ENCODE measurements at places on chromosomes 11 and 22.
A peak's percentile ranks its signal among the peaks of the same experiment; 100 is the strongest.

GRCh38 chr22:42754658-42755057 lies 34.0 kb upstream of the A4GALT start:
- DNase-seq: no peak

- no peak for DNase-seq
Observed at GRCh38 chr11:116989184-116989583, 109.0 kb downstream of the SIK3 start.

DNA sequence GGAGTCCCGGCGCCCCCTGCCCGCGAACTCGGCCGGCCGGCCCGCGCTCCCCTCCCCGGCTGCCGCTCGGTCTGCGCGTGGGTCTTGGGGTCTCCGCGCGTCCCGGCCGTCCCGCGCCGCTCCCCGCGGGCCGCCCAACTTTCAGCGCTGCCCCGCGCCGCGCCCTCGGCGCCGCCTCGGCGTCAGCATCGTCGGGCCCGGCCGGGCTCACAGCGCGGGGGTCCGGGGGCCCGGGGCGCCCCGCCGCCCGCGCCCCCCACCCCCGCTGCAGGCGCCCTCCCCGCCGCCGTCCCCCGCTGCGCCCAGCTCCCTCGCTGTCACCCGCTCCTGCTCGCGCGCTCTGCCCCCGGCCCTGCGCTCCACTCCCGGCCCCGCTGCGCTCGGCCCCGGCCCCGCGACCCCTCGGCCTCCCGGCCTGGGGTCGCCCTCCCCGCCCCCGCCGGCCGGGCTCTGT lies at the start of gene KCNJ4:
Gene KCNJ4, minus strand, starts transcription at position 124 of the 454 bp plus-strand sequence. CDS start 27,067 bp downstream, outside the sequence.
- no peak for DNase-seq

DNA sequence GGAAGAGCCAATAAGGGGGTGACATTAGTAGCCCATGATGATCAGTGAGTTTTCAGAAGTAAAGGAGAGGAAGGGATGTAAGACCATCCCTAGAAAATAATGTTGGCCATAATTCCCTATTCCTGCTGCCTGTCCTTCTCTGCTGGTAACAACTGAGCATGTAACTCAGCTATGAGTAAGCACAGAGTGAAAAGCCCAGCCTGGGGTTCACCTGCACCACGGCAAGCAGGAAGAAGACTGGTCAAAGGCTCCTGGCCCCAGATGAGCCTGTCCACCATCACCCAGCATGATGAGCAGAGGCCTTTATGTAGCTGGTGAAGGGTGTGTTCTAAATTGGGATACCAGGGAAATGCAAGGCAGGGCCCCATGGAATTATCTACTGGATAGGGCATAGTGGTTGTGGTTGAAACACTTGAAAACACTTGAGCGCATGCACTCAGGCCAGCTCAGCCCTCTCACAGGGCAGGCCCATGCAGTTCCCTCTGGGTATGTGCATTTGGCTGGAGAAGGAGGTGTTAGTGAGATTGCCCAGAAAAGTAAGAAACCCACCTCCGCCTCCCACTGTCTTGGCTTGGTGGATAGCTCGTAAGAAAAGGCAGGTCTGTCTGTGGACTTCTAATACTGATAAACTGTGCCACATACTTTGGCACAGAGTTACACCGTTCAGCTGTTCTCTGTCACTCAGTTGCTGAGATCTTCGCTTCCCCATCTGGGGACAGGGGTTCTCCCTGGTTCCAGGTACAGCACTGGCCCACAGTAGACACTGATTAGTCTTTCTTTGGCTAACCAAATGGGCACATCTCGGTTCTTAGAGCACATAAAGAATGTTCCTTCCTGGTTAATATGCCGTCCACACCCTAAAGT lies 86.8 kb downstream of the AMOTL1 start:
- no peak for DNase-seq

DNA sequence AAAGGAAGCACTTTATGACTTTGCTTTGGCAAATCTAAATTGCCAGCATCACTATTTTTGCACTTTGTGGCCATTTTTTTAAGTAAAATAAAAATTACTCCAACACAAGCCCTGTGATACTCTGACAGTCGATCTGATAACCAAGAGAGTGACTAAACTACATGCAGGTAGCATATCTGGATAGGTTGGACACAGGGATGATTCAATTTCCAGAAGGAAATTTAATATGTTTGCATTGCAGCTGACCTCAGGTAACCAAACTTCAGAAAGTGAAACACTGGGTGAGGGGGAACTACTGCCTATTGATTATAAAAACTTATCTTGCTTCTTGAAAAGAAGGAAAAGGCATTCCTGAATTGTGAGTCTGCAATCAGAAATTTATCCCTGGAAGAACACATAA lies 13.9 kb downstream of the OR5B3 start:
- DNase-seq: no peak

GRCh38 chr11:832529-833113 lies at the start of gene CD151:
Gene CD151 (plus strand): TSS chr11:832952. CDS start chr11:836070, 3,118 bp downstream.
- DNase-seq: peak; percentile 32

DNA sequence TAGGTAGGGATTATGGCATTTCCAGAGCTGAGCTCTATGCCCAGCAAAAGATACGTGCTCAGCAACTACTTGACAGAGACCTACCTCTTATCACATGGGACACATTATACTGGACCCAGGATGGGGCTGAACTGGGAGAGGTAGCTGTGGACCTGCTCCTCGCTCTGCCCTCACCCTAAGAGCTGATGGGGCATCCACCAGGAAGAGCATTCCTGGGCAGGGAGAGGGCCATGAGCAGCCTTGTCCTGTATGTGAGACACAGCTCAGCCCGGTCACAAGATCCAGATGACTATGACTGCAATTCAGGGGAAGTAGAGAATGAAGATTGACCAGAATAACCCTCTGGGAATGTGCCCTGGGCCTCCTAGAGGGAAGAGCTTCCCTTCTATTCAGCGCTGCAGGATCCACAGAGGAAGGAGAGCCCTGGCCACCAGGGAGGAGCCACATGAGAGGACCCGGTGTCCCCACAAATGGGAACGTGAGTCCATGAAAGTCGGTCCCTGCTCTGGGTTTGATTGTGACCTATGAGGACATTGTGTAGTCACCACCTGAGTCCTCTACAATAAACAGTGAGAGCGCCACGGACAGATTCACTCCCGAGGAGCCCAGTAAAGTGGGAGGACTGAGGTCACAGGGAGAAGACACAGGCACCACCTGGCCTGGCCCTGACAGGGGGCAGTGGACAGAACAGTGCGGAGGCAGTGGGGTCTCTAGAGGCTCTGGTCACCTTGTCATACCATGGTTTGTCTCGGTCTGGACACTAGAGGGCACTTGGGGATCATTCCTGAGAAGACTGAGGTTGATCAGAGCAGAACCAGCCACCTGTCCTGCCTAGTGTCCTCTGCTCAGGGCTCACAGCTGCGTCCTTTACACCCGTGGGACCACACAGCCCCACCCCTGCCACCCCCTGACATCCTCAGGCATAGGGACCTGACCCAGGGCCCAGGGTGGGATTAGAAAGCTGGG lies 99.5 kb downstream of the ZNF280B start:
- DNase-seq: no peak

DNA sequence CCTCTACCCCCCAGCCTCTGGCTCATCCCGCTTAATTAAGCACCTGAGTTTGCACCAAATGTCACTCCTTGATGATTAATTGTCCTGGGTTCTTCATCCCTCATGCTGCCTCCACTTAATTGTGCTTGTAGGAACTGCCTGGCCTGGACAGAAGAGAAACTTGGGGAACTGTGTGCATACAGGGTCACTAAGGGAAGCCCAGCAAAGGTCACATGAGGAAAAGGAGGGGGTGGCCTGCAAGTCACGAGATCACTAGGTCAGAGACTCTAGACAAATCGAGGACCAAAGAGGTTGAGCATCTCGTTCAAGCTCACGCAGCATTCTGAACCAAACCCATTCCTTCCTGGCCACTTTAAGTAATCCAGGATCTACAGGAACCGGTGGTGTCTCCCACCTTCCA lies 75.8 kb downstream of the PDE2A start:
- DNase-seq: no peak

- no peak for DNase-seq
Observed at GRCh38 chr11:70473186-70473872, 75.0 kb downstream of the CTTN start.

- DNase-seq: no peak
Observed at GRCh38 chr22:20408891-20409290, 14.9 kb downstream of the ZNF74 start.

DNA sequence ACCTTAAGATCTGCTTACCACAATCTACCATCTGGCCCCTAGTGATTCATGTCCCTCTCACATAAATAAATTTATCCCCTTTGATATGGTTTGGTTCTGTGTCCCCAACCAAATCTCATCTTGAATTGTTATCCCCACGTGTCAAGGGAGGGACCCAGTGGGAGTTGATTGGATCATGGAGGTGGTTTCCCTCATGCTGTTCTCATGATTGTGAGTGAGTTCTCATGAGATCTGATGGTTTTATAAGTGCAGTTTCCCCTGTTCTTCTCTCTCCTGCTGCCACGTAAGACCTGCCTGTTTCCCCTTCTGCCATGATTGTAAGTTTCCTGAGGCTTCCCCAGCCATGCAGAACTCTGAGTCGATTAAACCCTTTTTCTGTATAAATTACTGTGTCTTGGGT lies 37.2 kb downstream of the OR2AG2 start:
- DNase-seq: no peak

DNA sequence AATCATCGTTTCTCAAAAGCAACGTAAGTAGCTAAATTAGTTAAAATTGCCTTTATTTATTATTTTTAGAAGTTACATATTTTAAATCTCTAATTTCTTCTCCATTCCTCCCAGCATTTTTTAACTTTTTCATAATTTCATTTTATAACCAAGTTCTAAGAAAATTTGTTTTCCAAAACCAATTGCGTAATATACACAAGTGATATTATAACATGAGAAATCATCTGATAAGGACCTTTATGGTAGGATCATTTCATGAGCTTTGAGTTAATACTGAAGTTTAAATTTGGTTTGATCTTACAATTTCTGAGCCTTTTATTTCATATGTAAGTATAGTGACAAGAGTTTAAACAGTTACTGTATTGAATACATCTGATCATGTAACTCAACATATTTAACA lies 27.7 kb upstream of the CARD18 start:
- no peak for DNase-seq

- DNase-seq: no peak
Observed at GRCh38 chr22:49694462-49695260, 133.0 kb downstream of the BRD1 start.

DNA sequence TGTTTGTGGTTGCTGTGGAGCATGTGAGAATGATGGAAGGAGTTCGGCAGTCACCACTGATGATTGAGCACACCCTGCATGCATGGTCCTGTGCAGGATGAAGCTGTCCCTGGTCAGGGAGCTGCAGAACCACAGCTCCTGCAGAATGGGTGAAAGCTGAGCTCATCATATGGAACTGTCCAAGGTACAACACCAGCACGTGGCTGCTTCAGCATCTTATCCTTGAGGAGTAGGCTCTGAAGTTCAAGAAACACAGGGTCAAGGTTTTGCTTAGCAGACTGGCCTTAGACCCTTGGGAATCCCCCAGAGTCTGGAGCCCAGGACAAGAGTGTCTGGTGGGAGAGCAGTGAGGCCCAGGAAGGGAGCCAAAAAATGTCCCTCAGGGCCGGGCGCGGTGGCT lies 182.4 kb upstream of the LARGE1 start:
- no peak for DNase-seq

GRCh38 chr11:114559425-114560310 lies at the start of gene NXPE1:
Gene NXPE1 (minus strand): TSS chr11:114559881. CDS start chr11:114551201, 8,680 bp downstream.
- DNase-seq: no peak

GRCh38 chr11:67436459-67437081 lies 912 bp downstream of the PTPRCAP start:
- peak; percentile 44 for DNase-seq

DNA sequence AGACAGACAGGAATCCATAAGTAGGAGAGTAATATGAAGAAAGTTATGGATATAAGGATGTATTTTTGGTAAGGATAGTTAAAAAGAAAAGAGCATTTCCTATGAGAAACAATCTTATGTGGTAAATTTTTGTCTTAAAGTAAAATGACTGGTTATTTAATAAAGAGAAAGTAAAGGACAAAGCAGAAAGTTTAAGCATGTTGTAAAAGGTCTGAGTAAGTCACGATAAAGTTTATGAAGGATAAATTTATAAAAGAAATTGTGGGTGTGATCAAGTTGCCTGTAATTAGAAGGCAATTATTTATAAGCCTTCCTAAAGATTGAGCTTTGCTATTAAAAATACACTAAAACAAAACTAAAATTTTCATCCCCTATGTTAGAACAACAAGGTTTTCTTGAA lies 314.7 kb upstream of the SYN3 start:
- no peak for DNase-seq

DNA sequence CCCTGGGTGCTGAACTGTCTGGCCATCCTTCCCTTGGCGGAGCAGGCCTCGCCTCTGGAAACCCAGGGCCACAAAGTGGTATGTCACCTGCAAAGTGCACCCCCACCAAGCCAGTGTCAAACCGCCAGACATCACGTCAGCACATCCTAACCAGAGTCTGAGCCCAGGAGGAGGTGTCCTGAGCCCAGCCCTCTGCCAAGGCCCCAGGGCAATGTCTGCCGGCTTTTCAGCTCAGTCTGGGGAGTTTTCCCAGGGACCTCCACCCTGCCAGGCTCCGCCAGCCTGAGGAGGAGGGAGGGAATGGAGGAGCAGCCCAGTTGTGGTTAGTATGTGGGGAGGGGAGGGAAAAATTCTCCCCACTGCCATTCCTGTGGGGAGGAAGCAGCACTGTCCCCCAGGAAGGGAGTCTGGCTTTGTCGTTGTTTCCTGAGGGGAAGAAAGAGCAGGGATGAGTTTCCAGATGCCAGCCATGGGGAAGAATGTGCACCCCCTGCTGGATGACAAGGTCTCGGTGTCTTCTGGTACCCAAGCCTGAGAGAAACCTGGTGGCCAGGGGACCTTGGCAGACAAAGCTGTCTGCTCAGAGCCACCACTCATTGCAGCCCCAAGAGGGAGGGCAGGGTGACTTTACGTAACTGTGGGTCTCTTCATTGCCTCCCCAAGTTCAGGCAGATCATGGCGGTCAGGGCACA lies 81.4 kb upstream of the CD82 start:
- DNase-seq: no peak

GRCh38 chr11:102283116-102283485 lies 34.2 kb upstream of the BIRC3 start:
- no peak for DNase-seq

DNA sequence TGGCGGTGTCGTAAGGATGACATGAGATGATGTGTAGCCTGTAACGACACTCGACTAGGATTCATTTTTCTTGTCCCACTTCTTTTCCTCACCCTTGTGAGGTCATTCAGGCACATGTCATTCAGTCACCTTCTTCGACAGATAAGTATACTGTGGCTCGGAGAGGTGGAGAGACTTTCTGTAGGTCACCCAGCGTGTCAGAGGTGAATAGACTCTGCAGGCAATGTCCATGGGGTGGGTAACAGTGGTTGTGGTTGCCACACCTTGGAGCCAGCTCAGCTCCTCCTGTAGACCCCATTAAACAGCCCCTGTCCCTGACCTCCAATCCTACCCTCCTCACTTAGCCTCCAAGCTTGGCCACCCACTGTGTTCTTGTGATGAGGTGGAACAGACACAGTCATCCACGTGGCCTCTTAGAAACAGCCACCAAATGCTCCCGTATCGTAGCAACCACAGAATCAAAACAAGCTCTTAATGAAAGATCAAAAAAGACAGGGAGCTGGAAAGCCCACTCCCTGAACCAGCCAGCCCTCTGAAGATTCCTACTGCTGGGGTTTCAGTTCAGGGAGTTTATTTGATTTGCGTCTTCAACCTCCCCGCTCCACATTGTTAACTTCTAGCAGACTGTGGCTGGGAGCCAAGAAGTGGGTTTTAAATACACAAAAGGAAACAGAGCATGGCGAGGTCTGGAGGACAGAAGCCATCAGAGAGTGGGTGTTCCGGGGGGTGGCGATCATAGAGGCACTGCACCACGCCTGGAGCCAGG lies 89.0 kb upstream of the GRK3 start:
- DNase-seq: no peak

- no peak for DNase-seq
Observed at GRCh38 chr11:43952401-43953342, 10.2 kb downstream of the C11orf96 start.

GRCh38 chr22:41249442-41249841 lies 8.7 kb upstream of the CHADL start:
- DNase-seq: no peak
